OCI-LY7 (cell line): ENCODE measurements at places on chromosomes 13 and 19.

- no peak for DNase-seq
Observed at GRCh38 chr13:110540871-110541525, 20.5 kb downstream of the RAB20 start.

- DNase-seq, result no peak
Observed at GRCh38 chr13:75216038-75216437, 265.9 kb downstream of the TBC1D4 start.

GRCh38 chr19:50567882-50568727 lies at the start of gene LRRC4B:
LRRC4B (minus strand) TSS chr19:50568435; CDS start chr19:50548838, 19,597 bp downstream.
- DNase-seq, result no peak

GRCh38 chr19:34925278-34925855 lies 1.3 kb upstream of the ZNF30 start:
- DNase-seq, result no peak

DNA sequence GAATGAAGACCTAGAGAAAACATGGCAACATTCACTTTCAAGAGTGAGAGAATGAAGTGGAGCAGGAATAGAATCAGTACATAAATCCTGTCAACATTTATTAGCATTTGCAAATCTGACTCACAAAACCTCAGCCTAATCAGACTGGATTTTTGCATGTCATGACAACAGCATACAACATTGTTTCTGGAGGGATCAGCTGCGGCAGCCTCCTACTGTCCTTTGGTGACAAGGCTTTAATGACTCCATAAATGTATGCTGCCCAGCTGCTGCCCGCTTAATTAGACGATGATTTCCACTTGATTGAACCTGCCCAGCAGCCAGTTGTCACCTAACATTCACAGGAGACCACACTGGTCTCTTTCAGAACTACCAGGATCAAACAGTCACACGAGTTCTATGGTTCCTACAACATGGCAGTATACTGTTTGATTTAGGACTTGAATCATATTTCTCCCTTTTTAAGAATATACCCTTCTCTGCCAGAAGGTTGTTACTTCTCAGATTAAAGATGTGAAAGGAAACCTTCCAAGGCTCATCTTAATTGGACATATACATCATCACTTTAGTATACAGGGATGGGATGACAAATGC lies 9.3 kb downstream of the EBPL start:
- no peak for DNase-seq
